Putamen (tissue), 1 donor: ENCODE measurements at places on chromosomes 13 and 19.

- DNase-seq = no peak
Observed at GRCh38 chr13:31797154-31797775, 57.9 kb downstream of the RXFP2 start.

DNA sequence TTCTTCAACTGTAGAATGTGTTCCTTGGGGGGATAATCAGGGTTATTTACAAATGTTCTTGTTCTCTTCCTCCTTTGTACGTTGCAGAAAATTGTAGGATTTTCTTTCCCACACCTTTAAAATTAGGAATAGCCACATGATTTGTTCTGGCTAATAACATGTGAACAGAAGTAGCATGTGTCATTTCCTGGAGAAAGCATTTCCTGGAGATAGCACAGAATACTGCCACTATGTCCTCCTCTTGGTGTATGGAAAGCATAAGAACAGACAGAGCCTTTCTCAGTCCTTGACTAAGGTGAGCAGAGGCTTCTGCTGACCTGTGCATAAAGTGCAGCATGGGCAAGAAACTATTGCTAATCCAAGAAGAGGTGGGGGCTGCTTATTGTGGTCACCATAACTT is 101.8 kb downstream of the FAM216B start:
- no peak for DNase-seq

- DNase-seq = peak; percentile 16
Observed at GRCh38 chr13:75550159-75550567, 572 bp downstream of the UCHL3 start.

DNA sequence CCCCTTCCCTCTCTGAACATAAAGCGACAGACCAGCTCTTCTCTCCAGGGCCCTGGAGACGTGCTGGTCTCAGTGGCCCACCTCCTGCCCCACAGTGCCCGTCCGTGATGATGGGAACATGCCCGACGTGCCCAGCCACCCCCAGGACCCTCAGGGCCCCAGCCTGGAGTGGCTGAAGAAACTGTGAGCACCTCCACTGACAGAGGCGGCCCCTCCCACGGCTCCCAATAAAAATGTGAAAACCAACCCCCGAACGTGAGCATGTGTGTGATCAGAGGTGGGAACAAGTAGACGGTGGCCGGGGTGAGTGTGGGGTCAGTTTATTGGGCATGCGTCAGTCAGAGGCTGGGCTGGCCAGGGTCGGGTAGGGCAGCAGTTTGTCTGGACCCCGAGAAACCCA is 4.1 kb downstream of the NDUFA3 start:
- DNase-seq = no peak

GRCh38 chr13:80242728-80243427 is 98.0 kb downstream of the SPRY2 start:
- no peak for DNase-seq

GRCh38 chr13:112509190-112509589 is 78.8 kb downstream of the TUBGCP3 start:
- no peak for DNase-seq

DNA sequence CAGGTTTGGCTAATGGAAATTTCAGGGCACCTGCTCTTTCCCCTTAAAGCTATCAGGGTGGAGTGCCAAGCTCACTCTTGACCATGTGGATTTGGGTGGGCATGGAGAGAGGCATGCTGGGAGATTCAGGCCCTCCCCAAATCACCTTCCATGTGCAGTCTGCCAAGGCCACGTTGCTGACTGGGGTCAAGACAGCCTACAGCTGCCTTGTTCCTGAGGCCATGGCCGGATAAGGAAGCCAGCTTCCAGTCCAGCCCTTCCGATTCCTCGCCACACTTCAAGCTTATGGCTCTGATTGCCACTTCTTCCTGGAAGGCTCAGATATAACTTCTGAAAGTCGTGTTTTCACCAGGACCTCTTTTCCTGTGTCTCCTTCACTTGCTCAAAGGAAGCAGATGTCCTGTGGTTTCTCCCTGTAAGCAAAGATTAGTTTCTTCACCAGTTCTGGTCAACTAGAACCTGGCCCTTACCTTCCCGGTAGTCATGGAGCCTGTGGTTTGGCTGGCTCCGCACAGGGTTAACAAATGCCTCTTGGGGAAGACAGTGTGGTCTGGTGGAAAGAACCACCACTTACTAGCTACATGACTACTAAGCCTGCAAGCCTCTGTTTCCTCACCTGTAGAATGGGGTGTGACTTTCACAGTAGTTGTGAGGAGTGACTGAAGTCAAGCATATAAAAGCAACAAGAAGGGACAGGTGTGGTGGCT is 16.1 kb upstream of the TPT1 start:
- DNase-seq = no peak

GRCh38 chr13:30138511-30138910 is 168.8 kb downstream of the KATNAL1 start:
- no peak for DNase-seq

GRCh38 chr13:92873029-92873428 is 353.6 kb upstream of the GPC6 start:
- no peak for DNase-seq

- DNase-seq = no peak
Observed at GRCh38 chr19:41863209-41863931, 3.3 kb downstream of the RPS19 start.

- no peak for DNase-seq
Observed at GRCh38 chr19:47275791-47276461, 1.2 kb downstream of the INAFM1 start.

- DNase-seq = no peak
Observed at GRCh38 chr13:27765650-27766049, 26.6 kb upstream of the GSX1 start.

DNA sequence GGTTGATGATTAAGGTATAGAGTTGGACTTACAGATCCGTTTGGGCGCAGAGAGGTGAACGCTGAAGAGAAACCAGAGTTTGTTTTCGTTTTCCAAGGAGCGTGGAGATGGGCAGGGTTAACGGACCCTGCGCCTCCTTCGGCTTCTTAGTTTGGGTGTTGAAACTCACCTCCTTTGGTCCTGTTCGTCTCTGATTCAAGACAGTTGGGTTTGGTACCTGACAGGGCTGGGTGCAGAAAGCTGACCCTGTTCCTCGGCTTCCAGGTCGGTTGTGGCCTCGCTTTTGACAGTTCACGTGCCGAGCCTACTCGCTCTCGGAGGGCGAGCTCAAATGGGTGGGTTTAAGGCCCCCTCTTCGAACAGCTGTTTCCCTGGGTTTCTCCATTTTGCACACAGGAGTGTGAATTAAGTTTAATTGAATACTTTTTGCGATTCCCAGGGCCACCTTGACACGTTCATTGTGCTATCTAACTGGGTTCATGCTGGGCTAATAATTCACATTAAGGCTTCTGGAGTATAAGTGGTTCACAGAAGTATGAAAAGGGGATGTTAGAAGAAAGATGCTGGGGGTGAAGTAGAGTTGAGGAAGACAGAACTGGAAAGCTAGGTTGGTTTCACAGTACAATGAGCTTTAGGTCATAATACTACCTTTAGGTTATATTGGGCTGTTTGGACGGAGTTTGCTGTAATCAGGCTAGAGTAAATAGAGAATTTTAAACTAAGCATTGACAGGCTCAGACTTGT is 638 bp downstream of the USPL1 start:
- DNase-seq = no peak

- no peak for DNase-seq
Observed at GRCh38 chr19:2096034-2096479, at the start of gene MOB3A. Gene MOB3A (minus strand): TSS chr19:2096326. CDS start chr19:2078560, 17,766 bp downstream.

DNA sequence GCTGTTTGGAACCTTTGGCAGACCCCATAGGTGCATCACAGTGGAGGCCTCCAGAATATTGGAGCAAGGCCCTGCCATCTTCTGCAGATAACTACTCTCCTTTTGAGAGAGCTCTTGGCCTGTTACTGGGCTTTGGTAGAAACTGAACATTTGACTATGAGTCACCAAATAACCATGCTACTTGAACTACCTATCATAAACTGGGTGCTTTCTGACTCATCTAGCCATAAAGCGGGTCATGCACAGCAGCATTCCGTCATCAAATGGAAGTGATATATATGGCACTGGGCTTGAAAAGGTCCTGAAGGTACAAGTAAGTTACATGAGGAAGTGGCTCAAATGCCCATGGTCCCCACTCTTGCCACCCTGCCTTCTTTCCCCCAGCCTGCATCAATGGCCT is 782.5 kb upstream of the SLITRK6 start:
- no peak for DNase-seq

DNA sequence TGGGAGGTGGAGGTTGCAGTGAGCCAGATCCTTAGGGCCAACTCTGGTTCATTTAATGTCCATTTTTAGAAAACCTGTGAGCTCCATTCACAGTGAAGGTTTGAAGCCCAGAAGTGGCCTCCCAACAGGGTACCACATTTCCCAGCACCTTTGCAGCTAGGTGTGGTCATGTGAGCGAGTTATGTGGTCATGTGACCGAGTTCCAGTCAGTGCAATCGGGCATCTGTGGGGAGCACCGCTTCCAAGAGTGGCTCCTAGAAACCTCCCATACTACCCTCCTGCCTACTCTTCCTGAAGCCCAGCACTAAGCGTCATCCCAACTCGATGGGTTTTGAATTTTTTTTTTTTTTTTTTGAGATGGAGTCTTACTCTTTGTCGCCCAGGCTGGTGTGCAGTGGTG is 663 bp upstream of the PLA2G4C start:
- no peak for DNase-seq

DNA sequence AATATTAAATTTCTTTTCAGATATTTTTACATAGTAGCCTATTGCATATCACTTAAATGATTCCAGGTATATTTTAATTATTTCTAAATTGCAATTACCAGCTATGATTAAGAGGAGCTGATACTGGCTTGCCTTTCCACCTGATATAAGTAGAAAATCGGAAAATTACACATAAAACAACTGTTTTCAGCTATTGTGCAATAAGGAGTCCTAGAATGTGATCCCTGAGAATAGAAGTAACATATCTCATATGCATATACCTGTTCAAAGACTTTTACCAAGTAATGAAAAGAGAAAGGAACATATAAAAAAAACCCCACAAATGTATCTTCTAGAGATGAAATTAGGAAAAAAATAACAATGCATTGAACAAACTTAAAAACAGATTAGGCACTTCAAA is 1354.6 kb upstream of the PCDH9 start:
- DNase-seq = no peak

DNA sequence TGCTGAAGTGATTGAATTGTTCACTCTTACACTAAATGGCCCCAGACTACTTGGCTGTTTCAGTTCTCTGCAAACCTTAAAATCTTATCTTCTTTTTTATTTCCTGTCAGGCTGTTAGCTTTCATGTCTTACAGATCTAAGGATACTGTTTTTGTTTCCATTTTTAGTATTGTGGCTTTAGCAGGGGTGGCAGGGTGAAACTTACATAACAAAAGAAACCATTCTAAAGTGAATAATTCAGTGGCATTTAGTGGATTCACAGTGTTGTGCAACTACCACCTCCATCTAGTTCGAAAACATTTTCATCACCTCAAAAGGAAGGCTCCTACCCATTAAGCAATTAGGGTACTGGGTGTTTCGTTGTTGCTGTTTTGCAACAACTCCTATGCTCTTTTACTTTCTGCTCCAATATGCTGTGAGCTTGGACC is 19.8 kb downstream of the TMEM272 start:
- DNase-seq = no peak

DNA sequence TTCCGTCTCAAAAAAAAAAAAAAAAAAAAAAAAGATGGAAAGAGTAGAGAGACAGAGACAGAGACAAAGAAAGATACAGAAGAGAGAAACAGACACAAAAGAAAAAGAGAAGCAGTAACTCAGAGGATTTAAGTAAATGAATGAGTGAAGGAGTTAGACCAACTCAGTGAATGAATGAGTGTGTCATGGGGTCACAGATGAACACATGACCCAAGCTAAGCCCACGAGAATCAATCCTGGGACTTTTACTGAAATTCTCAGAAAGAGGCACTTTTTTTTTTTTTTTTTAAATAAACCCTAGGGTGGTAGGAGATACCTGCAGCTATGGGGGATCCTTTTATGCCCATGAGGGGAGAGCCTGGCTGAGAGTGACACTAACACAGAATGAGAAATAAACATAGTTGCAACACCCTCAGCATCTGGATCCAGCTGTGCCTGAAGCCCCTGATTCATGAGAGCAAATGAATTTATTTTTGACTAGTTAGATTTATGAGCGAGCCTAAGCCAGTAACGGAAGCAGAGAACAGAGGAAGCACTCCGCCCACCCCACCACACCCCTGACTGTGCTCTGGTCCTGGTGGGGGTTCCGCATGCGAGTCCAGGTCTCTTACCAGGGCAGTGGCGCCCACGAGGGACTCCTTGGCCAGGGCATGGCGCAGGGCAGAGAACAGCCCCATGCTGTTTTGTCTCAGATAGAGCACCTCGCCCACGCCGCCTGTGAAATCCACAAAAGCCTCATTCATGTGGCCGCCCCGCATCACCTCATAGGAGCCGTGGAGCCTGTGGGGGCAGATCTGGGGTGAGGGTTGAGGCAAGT is 4.6 kb downstream of the CAPN12 start:
- no peak for DNase-seq

GRCh38 chr13:111359237-111359915 is 38.9 kb downstream of the TEX29 start:
- no peak for DNase-seq

DNA sequence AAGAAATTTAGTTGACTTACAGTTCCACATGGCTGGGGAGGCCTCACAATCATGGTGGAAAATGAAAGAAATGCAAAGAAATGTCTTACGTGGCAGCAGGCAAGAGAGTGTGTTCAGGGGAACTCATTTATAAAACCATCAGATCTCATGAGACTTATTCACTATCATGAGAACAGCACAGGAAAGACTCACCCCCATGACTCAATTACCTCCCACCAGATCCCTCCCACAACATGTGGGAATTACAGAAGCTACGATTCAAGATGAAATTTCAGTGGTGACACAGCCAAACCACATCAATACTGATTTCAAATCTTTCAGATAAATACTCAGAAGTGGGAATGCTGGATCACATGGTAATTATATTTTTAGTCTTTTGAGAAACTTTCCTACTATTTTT is 1357.9 kb downstream of the SLITRK5 start:
- peak; percentile 64 for DNase-seq

DNA sequence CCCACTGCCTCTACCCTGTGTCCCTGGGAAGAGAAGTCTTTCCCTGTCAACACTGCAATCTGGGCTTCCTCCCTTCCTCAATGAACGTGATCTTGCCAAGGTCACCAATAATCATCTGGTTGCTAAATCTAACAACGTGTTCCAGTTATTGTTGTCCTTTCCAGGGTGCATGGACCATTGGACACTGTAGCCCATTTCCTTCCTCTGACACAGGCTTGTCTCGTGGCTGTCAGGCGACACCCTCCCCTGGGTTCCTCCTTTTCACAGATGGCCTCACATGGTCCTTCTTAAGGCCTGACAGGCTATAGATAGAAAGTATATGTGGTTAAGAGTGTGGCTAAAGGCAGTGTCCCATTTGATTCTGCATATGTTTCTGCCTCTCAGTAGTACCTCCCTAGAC is 67.7 kb upstream of the STARD13 start:
- peak; percentile 49 for DNase-seq

DNA sequence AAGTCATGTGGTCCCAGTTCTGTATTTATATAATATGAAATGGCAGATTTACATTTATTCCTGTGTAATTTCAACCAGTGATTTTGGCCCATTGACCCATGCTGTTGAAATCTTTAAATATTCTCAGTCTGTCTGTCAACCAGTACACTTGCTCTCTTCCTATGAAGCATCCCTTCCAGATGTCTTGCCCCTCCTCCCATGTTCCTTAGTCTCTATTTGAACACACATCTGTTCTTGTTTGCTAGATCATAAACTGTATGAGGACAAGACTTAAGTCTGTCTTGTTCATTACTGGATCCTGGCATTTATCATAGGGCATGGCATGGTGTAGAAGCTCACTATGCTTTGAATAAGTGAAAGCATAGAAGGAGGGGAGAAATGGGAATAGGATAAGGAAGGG is 34.9 kb downstream of the STARD13 start:
- DNase-seq = no peak

GRCh38 chr13:100298691-100299090 is 209.8 kb downstream of the PCCA start:
- DNase-seq = no peak

- DNase-seq = no peak
Observed at GRCh38 chr19:5504114-5504513, 48.9 kb downstream of the ZNRF4 start.
